ENCODE measurements at places on chromosomes 5 and 9. TPM values are rescaled to one million over a fixed set of nuclear protein-coding genes. Genes with fewer than 3 reads are reported as not detected.

GRCh38 chr5:180717989-180718388 lies 21.9 kb downstream of the OR2Y1 start:
- no peak for DNase-seq

DNA sequence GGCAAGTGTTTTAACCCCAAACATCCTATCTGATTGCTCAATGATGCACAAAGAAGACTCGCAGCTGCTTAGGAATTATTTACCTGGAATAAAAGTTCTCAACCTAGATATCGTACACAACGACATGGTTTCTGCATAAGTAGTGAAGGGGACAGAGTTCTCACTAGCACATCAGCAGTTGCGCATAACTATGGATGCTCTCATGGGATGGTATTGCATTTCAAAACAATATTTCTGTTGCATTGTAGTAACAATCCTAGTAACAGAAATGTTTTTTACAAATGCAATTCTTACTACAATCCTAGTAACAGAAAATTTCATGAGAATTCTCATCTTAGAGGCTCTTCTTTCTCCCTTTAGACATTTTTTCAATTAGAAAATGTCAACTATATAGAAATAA lies 94.5 kb upstream of the MINAR2 start:
- no peak for DNase-seq

Gene SPINK6
- polyA plus RNA-seq: not detected

DNA sequence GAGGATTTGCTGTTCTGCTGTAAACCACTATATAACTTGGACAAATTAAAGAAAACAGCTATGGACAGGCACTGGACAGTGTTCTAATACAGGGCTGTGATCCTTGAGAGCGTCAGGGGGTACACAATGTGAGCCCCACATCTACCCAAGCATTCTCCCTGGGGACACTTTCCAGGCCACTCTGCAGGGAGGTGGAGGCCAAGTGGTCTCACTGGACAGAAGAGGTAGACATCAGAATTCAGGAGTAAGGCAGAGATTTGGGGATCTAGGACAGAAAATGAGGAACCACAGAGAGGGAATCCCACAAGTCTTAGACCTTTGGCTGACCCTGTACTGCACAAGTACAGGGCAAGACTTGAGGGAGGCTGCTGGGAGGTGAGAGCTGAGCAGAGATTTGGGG lies 3.8 kb upstream of the IGFBPL1 start:
- no peak for DNase-seq

DNA sequence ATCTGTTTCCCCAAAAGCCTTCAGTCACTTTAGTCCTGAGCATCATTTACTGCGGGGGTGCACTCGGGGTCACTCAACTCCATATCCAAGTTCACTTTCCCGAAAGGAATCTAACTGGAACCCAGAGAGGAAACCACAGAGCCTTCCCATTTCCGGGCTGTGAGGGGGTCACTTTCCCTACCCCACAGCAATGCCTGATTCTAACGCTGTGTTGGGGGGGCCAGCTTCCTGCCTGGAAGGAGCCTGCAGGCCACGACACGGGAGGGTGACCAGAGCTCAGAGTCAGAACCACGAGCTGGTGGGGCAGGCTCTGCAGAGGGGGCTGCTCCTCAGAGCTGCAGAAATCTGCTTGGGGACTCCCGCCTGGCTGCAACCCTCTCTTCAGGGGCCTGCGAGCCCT lies 20.3 kb downstream of the BRD9 start:
- DNase-seq: no peak

GRCh38 chr9:134681061-134681661 lies 39.6 kb downstream of the COL5A1 start:
- DNase-seq: no peak

DNA sequence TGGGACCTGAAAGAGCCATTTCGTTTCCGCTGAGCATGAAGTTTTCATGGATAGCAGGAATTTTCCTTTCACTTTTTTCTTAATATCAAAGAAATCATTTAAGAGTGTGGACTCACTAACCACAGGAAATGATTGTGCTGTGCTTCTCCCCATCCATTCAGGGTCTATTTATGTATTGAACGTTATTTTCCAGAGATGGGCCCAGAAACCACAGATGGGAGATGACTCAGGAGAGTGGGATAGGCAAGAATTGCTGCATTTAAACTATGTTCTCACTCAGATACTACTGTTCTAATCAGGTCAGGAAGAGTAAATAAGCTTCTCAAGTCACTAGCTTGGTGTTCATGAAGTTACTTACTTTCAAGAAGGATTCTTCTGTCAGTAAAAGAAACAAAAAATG lies 763.8 kb downstream of the DTWD2 start:
- DNase-seq: no peak
